SK-MEL-5 (cell line): ENCODE measurements at places on chromosomes 12 and 14.

DNA sequence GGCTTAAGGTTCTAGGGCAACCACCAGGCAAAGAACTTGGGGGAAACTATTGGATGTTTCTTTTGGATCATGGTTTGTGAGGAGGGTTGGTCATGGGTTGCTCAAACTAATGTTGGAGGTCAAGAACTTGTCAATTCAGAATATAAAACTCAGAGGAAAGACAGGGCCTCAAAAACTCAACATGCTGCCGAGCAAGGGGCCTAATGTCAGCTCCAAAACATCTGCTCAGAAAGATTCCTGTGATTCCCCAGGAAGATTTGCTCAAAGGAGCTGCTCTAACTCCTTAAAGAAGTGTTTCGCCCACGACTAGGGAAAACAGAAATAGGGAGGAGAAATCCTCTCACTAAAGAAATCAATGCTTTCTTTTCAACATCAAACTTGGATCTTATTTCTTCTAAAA is 3.7 kb upstream of the IGF1 start:
- DNase-seq: no peak

DNA sequence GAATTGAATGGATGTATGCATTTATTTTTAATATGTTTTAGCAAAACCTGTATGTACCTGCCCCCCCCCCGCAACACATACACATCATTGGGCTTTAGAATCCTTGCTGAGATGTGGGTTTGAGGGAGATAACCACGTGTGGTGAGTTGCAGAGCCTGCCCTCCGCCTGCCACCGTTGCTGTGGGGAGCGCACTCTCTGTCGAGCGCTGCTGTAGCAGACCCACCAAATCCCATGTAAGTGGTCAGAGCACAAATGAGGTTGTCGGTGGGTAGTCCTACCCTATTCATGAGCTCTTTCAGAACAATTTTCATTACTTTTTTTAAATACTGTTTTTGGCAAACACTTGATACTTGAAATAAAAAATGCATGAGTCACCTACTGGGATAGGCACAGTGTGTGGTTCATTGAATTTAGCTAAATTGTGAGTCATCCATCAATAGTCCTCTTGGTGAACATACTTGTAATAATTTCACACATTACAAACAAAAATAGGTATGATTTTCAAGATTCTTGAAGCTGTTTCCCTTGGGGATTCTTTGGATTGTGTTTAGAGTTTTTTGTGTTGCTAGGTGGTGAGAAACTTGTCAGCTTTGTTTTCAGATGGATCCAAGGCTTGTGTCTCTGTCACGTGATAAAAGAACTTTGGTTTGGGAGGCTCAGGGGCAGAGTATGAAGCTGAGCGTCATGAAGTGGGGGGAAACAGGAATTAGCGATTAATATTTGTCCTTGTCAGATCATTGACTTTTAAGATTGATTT is 107.6 kb downstream of the PTCSC3 start:
- DNase-seq: peak; percentile 5

- no peak for DNase-seq
Measured at GRCh38 chr12:96570579-96570978, 81.2 kb downstream of the CFAP54 start.

GRCh38 chr12:24778486-24779304 is 170.2 kb downstream of the BCAT1 start:
- peak; percentile 90 for DNase-seq

GRCh38 chr14:103628221-103628683 is 759 bp upstream of the KLC1 start:
- no peak for DNase-seq

DNA sequence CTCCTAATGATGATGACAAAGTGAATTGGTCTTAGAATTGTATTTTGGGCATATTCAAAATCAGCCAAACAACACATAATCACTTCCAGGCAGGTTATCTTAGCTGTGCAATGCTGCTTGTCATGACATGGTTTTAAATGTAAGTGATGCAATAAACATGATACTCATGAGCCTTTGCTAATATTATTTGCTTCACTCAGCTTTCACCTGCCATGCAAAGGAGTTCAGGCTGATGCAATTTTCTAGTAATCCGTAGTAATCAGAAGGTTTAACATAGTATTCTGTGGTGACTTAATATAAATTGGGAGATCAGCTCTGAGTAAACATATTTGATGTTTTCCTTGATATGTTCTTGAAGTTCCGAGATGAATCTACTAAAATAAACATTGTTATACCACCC is 29.1 kb downstream of the TMEM260 start:
- DNase-seq: no peak

GRCh38 chr14:54692284-54692772 is 125.4 kb downstream of the SAMD4A start:
- DNase-seq: no peak

DNA sequence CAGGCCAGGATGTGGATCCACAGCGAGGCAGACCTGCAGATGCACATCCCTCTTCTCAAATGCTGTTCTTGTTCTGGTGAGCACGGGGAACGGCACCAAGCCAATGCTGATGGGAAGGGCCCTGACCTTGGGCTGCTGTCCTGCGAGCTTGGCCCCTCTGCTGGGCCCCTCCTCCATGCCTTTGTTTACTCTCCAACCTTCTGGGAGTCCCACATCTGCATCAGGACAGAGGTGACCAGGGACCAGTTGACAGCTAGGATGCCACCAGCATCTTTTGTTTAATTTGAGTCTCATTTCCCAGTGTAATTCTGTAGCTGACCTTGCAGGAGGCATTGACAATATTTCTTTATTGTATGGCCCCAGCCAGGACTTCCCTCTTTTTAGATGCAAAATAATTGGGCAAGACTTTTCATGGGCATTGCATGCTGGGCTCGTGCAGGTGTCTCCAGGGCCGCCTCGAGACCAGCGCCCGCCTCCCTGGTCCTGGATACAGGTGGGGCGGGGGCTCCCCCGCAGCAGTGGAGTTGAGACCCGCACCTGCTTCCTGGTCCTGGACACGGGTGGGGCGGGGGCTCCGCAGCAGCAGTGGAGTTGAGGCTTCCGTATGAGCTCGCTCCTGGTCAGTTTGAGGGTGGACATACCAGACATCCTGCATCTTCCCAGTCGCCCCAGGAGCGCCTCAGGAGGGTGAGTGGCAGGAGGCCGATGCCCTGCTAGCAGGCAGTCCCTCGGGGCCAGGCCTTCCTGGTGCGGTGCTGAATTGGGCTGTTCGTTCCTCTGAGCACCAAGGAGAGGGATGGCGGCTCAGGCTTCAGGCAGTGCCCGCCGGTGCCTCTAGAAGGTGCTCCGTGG is 11.4 kb downstream of the PACS2 start:
- no peak for DNase-seq

DNA sequence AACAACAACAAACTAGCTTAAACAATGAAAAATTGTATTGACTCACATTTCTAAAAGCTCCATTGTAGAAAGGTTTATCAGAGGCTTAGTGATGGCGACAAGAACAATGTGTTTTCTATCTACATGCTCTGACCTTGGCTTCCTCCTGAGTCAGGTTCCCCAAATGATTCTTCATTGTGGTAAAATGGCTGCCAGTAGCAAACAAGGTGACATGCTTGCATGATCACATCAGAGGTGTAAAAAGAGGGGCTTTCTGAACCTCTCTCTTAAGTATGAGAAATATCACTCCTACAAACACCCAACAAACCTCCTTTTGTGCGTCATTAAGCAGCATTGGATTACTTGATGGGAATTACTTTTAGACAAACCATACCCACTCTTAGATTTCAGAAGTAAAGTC is 252.4 kb upstream of the SYT1 start:
- no peak for DNase-seq

GRCh38 chr12:12032851-12033797 is 37.6 kb upstream of the BCL2L14 start:
- DNase-seq: peak; percentile 82
